ENCODE measurements at places on chromosomes 3 and 15.

- DNase-seq = no peak
Measured at GRCh38 chr3:150737874-150738679, 24.9 kb downstream of the SIAH2 start.

DNA sequence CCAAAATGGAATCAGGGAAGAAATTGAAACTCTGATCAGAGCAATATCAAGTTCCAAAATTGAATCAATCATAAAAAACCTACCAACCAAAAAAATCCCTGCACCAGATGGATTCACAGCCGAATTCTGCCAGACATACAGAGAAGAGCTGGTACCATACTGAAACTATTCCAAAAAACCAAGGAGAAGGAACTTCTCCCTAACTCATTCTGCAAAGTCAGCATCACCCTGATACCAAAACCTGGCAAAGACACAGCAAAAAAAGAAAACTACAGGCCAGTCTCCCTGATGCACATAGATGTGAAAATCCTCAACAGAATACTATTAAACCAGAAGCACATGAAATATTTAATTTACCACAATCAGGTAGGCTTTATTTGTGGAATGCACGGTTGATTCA is 118.1 kb downstream of the MYRIP start:
- DNase-seq = no peak

- DNase-seq = no peak
Measured at GRCh38 chr15:94476686-94477085, 245.3 kb downstream of the MCTP2 start.

DNA sequence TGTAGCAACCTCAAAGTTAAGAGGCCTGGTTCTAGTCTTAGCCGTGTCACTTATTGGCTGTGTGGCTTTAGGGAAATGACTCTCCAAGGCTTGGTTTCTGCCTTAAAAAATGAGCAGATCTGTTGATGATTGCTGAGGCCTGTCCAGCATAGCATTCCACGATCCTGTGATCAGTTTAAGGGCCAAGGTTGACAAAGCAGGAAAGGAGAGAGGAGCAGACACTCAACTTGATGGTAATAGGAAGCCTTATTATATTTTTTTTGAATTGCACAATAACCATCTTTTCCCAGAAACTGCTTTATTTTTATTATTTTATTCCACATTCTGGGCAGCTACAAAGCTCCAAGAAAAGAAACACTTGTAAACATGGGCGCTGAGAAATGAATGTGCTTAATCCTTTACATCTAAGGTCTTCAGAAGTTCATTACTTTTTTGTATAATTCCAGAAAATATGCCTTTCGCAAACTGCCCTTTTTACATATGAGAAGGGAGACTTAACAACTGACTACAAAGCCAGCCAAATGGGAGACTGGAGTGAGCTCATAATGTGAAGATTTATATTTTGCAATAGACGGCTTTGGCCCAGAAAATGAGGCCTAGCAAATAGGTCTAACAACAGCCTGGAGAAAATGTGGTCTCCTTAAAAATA is 241.0 kb downstream of the ATP8B4 start:
- no peak for DNase-seq

DNA sequence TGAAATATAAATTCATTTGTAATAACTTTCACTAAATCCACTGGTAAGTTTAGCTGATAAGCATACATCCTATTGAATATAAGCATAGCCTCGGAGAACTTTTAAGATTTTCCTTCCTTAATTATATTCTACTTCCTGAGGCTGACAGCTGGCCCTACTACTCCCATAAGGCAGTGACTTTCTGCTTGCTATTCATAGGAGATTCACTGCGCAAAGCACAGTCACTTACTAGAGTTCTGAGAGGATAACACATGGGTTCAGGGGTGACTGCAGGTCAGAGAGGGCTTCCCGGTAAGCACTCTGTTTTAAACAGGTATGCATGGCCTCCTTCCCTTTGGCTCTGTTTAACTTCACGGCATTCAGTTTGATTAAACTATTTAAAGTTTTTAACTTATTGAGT is 75.8 kb downstream of the FAIM start:
- no peak for DNase-seq

DNA sequence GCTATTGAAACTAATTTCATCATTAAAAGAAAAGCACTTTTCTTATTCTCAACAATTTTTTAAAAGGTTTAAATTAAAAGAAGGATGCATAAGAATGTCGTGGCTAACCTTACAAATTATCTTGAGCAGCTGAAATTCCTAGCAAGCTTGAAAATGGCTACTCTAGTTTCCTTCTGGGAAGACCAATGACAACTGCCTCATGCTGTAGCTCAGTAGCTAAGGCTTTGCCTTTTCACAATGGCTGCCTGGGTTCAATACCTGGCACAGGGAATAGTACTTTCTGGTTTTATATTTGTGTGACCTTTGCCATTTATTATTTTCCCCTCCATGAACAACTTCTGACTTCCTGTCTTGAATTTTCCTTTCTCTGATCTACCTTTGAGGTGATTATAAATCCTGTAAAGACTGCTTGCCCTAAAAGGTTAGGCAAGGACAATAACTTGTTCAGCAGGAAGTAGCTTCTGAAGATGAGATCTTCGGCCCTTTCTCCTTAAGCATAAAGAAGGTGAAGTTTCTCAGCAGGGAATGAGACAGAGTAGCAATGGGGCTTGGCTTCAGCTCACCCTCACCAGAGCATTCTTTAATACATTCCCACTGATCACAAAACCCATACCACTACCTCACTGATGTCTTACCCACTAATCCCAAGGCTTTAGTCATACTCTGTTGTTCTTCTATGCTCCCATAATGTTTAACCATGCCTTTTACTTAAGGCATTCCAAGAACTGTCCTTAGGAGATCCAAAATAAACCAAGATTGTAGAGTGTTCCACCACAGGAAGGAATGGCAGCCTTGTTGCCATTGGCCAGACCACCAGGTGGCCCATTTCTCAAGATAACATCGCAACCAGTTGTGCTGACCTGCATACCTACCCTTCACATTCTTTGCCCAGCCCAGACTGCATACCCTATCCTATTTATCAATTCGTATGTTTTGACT is 276.8 kb downstream of the ULK4 start:
- no peak for DNase-seq

- DNase-seq = no peak
Measured at GRCh38 chr15:31782951-31783350, 247.4 kb upstream of the CHRNA7 start.

GRCh38 chr15:59199626-59200465 is 6.8 kb upstream of the LDHAL6B start:
- DNase-seq = no peak

GRCh38 chr3:71120012-71120411 is 463.5 kb downstream of the FOXP1 start:
- no peak for DNase-seq

DNA sequence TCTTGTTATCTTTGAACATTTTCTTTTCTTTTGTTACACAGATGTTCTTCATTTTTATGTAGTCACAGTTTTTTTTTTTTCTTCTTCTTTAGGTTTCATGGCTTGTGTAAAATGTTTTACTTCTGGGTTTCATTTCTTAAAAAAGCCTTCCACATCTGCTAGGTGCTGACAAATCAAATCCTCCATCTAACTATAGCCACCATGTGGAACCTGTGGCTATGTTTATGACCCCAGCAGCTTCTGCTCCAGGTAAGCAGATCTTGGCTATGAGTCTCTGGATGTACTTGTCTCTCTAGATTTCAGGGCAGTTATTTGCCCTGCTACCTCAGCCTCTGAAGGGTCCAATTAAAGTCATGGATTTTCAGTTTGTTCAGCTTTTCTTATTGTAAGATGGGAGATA is 44.5 kb downstream of the OXSM start:
- no peak for DNase-seq

GRCh38 chr15:85646538-85647091 is 148.1 kb downstream of the KLHL25 start:
- no peak for DNase-seq

DNA sequence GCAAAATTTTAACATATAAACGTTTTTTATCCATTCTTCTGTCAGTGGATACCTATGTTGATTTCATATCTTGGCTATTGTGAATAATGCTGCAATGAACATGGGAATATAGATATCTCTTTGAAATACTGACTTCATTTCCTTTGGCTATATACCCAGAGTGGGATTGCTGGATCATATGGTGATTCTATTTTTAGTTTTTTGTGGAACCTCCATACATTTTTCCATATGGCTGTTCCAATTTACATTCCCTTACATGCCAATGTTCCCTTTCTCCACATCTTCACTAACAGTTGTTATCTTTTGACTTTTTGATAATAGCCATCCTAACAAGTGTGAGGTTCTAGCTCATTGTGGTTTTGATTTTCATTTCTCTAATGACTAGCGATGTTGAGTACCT is 344.6 kb downstream of the EPHA3 start:
- no peak for DNase-seq

DNA sequence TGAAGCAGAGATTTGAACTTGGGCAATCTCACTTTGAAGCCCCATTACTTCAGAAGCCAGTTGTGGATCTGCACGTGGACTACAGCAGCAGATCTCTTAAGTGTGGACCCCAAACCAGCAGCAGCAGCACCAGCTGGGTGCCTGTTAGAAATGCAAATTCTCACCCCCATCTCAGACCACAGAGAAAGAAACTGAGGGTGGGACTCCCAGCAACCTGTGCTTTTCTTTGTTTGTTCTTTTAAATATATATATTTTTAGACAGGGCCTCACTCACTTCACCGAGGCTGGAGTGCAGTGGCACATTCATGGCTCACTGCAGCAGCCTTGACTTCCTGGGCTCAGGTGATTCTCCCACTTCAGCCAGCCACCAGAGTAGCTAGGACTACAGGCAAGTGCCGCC is 53.2 kb downstream of the SLTM start:
- no peak for DNase-seq

GRCh38 chr3:151085889-151086483 is 522 bp downstream of the MED12L start:
- DNase-seq = no peak

DNA sequence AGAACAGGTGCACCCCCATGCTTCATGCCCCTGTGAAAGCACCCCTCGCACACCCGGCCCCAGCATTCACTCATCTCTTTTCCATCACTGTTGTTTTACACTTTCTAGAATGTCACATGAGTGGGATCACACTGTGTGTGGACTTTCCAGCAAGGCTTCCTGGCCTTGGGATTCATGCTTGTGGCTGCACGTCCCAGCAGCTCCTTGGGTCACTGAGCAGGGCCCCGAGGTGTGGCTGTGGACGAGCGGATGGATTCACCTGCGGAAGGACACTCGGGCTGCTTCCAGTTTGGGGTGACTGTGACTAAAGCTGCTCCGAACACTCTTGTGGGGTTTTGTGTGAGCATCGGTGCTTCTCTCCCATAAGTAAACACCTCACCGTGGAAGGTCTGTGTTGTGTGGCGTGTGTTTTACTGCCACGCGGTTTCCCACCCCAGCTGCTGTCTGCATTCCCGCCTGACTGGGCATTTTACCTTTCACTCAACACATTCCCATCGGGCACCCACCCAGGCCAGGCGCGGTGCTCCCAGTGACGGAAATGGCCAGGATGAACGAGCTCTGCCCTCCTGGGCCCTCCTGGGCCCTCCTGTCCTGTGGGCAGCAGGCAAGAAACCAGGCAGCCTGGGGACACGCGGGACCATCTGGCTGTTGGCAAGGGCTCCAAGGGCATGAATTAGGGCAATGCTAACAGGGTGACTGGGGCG is 41.4 kb downstream of the DNAJB8 start:
- no peak for DNase-seq

- no peak for DNase-seq
Measured at GRCh38 chr3:35438101-35438500, 201.2 kb upstream of the ARPP21 start.

- DNase-seq = no peak
Measured at GRCh38 chr15:90868261-90868689, at the start of gene FURIN. TSS of gene FURIN (plus strand) at chr15:90868588. CDS start at chr15:90875741, 7,153 bp downstream.

GRCh38 chr15:35724626-35725025 is 178.7 kb upstream of the DPH6 start:
- DNase-seq = no peak

DNA sequence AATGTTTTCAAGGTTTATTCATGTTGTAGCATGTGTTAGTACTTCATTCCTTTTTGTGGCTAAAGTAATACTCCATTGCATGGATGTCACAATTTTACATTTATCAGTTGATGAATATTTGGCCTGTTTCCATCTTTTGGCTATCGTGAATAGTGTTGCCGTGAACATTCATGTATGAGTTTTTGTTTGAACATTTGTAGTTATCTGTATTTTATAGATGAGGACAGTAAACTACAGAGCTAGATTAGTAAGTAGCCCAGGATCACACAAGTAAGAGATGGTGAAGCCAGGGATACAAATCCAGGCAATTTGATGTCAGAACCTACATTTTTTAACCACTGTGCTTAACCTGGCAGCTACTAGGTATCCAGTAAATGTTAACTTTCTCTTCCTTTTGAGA is 63.2 kb downstream of the ASTE1 start:
- DNase-seq = no peak

GRCh38 chr3:123627673-123628670 is 43.1 kb upstream of the HACD2 start:
- DNase-seq = no peak

DNA sequence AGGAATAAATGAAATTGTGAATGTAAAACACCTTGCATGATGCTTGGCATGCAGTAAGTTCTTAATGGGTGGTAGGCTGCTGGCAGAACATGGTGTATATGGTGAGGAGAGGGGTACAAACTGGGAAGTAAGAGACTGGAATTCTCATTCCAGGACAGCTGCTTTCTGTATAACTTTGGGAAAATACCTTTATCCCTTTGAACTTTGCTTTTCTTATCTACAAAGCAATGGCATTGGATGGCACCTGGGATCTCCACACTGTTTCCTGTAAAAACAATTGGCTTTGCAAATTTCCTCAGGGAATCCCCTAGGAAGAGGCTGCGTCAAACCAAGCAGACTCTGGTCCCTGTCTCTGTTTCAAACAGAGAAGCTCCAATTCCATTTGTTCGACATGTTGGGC is 100.7 kb upstream of the SLC4A7 start:
- DNase-seq = no peak

DNA sequence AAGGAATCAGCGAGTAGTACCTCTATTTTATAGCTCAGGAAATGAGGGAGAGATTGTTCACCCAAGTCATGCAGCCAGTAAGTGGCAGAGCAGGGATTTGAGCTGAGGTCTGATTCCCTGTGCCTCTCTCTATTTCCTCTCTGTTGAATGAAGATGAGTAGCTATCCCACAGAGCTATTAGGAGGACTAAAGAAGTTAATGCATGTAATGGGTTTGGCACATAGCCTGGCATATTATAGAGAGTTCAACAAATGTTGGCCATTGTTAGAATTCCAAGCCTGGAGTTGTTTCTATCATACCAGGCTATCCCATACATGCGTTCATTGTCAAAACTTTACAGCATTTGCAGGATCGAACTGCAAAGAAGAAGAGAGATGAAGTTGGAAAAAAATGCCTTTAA is 21.8 kb upstream of the KLHL6 start:
- no peak for DNase-seq

- no peak for DNase-seq
Measured at GRCh38 chr3:134708671-134709070, 57.8 kb upstream of the KY start.

DNA sequence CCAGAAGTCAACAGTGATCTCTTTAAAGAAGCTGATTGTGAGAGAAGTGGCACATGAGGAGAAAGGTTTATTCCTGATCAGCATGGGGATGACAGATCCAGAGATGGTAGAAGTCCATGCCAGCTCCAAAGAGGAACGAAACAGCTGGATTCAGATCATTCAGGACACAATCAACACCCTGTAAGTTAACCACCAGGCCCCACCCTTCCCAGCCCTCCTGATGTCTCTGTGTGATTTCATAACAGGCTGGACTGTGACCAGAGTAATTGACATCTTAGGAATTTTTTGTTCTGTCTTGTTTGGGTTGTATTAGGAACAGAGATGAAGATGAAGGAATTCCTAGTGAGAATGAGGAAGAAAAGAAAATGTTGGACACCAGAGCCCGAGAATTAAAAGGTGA is 67.7 kb downstream of the KLHL25 start:
- no peak for DNase-seq

GRCh38 chr3:185521349-185522138 is 22.7 kb upstream of the TMEM41A start:
- DNase-seq = no peak

Data from cortex of kidney (tissue), 1 donor.